NCI-H748 treated with DMSO at 0.1 percent for 48 hours (cell line): ENCODE measurements at places on chromosomes 13 and 19.

GRCh38 chr19:44113784-44114390, 688 bp downstream of the ZNF225 start:
- DNase-seq = no peak

DNA sequence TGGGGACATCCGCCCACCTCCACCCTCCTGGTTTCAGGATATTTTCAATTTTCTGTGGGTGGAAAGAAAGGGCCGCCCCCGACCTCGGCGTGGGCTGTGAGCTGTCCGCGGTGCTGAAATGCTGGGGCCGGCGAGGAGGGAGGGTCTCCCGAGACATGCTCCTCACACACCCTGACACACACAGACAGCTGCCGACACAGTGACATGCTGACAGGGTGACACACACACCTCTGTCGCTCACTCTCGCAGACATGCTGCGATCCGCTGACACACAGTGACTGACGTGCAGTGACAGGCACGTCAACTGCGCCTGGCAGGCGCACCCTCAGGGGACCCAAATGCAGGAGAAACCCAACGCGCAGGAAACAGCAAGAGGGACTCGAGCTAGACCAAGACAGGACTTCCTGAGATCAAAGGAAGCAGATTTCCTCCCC, 25.1 kb upstream of the MEIS3 start:
- DNase-seq = no peak

DNA sequence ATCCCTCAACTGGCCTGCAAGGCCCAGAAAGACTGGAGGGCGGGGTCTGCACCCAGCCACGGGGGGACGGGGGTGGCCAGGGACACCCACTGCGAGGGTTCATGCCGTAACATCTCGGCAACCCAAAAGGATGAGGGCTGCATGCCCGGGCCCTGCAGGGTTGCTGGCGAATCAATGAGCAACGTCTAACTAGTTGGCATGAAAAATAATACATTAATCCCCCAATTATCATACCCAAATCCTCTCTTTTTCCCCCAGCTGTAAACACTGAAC, 232.2 kb downstream of the TUBA3C start:
- DNase-seq = no peak

GRCh38 chr13:75353781-75354193, 128.2 kb downstream of the TBC1D4 start:
- no peak for DNase-seq

- DNase-seq = no peak
Observed at GRCh38 chr13:46340011-46340410, 47.0 kb downstream of the RUBCNL start.

DNA sequence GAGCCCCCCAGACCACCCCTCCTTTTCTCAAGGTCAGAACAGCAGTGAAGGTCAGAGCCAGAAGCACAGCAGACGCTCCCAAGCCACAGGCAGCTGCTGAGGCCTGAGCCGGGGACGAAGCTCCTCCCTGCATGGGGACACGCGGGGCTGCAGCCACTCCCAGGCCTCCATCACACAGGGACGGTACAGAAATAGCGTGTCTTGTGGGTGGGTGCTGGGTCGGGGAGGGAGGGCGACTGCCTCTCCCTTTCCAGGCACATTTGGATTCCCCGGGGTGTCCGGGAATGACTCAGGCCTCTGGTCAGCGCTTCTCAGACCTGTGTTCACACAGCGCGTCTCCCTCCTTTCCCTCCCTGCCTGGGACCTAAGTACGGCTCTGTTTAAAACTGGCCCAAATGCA, 33.2 kb downstream of the RASA3 start:
- DNase-seq = no peak

- no peak for DNase-seq
Observed at GRCh38 chr19:45439190-45439568, 15.5 kb upstream of the ERCC1 start.

DNA sequence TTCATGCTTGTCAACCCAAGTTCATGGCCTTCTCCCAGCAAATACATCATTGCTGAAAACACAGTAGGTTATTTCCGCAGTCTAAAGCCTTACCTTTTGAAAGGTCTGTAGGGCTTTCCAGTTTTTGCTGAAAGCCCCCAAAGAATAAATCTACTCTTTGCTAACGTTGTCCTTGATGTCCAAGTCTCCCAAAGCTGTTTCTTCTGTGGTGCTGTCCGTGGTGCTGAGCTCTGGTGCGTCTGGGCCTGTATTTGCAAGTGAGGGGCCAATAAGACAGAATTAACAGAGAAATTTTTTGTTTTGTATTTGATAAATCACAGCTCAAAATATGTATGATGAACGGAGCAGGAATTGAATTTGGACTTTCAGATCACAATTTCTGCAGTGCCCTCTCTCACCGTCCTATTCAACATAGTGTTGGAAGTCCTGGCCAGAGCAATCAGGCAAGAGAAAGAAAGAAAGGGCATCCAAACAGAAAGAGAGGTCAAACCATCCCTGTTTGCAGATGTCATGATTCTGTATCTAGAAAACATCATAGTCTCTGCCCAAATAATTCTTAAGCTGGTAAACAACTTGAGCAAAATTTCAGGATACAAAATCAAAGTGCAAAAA, 9.8 kb upstream of the LGALS16 start:
- DNase-seq = no peak

DNA sequence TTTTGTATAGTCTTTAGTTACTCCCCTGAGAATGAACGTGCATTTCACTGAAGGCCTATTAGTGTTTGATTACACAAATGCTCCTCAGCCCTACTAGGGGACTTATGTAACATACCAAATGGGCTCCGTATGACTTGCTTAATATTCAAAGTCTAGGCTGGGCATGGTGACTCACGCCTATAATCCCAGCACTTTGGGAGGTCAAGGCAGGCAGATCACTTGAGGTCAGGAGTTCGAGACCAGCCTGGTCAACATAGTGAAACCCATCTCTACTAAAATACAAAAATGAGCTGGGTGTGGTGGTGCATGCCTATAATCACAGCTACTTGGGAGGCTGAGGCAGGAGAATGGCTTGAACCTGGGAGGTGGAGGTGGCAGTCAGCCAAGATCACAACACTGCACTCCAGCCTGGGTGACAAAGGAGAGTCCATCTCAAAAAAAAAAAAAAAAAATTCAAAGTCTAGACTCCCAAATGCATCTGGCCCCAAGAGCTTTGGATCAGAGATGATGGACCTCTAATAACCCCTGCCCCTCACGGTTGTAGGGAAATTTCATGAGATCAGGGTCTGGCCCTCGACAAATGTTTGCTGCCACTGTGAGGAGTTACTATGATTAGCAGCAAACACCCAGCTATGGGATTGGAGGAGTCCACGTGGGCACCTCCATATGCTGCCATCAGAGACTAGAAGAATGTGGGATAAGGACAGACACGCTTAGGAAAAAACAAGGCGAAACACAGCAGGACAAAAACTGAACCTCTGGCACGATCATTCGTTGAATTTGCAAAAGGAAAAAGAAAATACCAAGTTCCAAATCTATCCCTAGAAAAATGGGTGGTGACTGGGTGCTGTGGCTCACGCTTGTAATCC, 4.6 kb downstream of the FBXO17 start:
- DNase-seq = no peak

DNA sequence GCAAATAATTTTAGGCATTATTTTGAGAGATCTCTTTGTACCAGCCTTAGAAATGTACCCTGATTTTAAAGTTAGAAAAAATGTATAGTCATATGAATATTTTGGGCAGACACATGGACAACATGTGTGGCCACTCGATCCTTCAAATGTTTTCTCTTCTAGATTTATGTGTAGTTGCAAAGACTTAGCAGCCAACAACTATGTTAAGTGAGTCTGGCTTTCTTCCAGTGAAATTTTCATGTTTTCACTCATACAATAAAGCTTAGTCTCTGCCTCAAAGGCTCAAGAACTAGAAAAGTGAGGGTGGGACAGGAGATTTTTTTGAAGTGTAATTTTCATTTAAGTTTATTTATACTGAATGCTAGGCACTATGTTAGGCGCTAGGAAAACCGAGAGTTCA, 207.7 kb upstream of the DACH1 start:
- DNase-seq = peak; percentile 60

- no peak for DNase-seq
Observed at GRCh38 chr19:13844130-13844631, 32.8 kb upstream of the NANOS3 start.

DNA sequence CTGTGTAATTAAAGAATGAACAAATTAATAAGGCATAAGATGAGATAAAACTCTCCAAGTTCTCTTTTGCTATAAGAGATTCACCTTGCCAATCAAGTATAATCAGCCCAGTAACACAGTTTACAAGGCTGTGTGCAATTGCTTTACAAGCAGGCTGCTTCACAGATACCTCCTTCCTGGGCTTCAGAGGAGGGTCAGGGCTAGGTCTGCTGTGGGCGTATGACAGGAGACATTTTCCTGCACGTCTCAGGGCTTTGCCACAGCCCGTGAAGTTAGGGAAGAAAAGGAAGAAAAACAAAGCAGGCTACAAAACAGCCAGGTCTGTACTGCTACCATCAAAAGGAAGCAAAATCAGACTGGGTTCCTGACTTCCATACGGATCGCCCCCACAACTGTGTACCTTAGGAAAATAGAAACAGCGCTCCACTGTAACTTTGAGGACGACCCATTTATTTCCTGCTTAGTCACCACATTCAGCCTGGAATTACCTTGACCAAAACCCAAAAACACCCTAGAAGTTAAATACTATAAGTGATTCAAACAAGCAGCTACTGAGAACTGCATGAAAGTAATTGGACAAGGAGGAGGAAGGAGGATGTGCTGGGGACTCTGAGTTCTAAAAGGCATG, 12.4 kb downstream of the EFNB2 start:
- no peak for DNase-seq

DNA sequence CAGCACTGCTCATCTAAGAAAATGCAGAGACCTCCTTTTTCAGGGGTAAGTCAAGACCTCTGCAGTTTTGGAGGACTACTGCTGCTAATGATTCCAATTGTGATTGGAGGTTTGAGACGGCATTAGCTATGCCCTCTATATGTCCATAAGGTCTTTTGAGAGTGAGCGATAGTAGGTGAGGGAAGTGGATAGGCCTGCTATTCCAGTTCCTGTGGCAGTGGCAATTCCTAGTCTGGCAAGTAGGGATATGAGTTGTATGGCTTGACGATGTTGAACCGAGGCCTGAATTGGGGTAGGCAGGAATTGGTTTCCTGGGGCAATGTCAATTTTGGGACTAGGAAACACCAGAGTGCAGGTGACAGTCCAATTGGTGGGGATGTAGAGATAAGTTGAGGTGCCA, 913.1 kb upstream of the SLITRK5 start:
- DNase-seq = no peak

DNA sequence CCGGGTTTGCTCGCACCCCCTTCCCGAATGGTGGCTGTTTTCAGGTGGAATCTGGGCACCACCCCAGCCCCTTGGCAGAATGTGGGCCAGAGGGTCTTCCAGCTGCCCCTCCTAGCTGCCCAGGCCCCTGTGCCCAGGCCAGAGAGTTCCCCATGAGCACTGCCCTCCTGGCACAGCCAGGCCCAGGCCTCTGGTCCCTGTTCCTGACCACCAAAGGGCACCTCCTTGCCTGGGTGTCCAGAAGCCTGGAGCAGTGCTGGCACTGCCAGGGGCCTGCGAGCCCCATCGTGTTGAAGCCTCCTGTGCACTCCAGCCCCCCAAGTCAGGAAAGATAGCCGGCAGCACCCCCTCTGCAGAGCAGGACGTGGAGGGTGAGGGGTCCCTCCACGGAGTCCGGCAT, 23.4 kb downstream of the PIAS4 start:
- DNase-seq = no peak

- no peak for DNase-seq
Observed at GRCh38 chr19:482186-483041, 13.9 kb upstream of the MADCAM1 start.

- DNase-seq = peak; percentile 31
Observed at GRCh38 chr13:53010374-53011105, 18.1 kb upstream of the OLFM4 start.

DNA sequence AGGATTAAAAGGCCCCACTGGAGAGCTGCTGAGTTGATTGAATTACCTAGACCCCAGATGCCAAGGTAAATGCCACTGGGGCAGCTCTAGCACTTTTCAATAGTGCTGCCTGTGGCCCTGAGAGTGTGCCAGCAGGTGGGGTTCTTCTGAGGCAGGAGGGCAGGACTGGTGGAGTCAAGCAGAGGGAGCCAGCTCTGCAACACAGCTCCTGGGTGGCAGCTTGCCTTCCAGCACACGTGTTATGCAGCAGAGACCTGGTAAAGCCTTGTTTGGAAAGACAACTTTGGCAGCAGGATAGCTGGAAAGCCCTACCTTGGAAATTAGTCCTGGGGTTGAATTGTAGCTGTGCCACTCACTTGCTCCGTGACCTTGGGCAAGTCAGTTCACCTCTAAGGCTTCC, 306.6 kb downstream of the ATP8A2 start:
- DNase-seq = no peak

DNA sequence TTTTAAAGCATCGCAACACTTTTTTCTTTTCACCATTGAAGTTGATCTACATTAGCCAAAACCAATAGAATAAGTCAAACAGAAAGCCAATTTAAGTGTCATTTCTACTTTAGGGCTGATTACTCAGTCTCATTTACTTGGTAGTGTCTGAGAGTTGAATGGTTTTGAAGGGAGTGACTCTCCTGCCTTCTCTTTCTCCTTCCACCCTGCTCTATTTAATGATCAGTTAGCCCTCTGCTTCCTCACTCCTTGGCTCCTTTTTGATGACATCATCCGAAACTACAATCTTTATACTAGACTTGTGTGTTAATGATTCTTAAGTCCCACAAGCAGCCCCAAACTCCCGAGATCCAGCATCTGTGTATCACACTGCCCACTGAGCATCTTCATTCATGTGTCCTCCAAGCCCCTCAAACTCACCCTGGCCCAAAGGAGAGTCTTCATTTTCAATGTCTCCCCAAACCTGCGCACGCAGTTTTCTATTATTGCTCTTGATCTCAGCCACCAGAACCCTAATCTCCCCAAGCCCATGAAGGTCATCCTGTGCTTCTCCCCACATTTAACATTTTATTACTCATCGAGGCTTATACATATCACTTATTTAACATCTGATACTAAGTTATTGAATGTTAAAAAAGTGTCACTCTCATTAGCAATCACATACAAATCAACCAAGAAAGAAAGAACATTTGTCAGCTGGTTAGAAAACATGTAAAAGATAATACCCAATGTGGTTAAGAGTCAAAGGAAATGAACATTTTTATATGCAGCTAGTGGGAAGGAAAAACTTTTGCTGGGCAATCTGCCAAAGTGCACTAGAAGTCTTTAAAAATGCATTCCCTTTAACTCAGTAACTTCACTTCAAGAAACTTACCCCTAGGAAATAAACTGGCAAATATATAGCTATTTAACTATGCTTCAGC, 32.2 kb upstream of the ARGLU1 start:
- DNase-seq = no peak

- no peak for DNase-seq
Observed at GRCh38 chr13:48494874-48495273, 38.0 kb downstream of the RCBTB2 start.

DNA sequence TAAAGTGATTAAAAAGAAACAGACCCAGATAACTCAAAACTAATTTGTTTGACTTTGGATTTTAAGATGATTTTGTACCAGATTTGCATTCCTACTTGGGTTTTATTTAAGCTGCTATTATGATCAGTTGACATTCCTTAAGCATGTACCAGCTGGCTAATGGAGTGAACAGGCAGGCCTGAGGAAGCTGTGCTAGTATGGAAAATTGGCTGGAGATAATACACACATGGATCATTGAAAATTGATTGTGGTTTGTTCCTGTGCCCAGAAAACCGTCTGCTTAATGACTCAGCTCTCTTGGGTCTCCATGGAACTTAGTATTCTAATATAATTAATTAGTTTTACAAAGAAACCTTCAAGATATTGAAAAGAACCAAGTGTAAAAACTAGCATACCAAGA, 22.6 kb downstream of the POLR1D start:
- no peak for DNase-seq
